ENCODE measurements at places on chromosomes 1 and 21.

DNA sequence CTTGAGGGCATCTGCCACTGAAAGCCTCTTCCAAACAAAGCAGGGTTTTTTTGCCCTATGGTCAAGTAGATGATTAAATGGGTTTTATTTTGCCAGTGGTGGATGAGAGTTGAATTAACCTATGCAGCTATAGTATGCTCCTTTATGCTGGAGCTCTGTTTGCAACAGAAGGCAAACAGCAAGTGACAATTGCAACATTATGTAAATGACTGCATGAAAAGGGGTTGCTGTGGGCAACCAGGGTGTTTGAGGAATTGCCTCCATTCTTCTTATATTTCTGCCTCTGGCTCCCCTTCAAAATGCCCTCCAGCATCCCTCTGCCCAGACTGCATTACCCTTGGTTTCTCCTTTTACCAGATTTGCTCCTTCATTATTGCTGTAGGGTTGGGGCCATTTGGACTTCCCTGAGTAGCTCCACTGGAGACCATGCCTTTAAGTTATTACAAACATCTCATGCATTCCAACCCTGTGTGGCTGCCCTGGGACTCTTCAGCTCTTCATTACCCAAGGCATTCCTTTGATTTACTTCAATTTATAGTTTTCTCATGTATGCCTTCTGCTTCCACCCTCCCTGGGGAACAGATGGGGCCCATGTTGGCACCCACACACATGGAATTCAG lies 398.4 kb downstream of the PRDM2 start:
- DNase-seq, result no peak

DNA sequence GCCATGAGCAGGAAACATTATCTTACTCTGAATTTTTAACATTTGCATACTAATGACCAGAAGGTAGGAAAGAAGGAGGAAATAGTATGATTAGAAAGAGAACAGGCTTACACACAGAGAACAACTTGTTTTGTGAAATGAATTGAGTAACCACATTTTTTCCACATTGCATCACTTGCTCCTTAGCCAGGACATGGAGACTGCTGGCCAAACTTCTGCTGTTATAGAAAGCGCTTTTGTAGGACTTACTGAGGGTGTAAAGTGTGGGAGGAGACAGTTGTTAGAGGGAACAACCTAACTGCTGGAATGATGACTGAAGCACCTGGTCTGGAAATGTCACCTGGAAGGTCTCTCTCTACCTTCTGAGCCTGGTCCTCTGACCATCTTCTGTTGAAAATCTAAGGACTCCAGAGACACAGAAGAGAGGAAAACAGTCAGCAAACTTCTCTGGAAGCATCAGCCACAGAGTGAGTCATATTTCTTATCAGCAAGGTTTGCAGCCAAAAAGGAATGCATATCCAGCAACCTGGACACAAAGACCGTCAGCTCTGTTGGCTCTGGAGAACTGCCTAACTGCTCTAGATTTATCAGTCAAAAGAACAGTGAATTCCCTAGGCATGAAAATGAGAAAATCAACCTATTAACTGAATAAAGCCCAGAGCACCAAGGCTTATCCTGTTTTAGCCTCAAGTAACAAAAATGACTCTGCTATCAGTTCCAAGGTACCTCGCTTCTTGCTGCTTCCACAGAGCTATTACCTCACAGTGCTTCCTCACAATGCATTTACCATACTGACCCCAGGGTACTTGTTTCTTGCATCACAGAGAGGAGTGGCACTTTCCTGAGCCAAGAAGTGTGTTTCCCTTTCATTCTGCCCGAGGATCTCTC lies 88.0 kb upstream of the SLFNL1 start:
- no peak for DNase-seq

DNA sequence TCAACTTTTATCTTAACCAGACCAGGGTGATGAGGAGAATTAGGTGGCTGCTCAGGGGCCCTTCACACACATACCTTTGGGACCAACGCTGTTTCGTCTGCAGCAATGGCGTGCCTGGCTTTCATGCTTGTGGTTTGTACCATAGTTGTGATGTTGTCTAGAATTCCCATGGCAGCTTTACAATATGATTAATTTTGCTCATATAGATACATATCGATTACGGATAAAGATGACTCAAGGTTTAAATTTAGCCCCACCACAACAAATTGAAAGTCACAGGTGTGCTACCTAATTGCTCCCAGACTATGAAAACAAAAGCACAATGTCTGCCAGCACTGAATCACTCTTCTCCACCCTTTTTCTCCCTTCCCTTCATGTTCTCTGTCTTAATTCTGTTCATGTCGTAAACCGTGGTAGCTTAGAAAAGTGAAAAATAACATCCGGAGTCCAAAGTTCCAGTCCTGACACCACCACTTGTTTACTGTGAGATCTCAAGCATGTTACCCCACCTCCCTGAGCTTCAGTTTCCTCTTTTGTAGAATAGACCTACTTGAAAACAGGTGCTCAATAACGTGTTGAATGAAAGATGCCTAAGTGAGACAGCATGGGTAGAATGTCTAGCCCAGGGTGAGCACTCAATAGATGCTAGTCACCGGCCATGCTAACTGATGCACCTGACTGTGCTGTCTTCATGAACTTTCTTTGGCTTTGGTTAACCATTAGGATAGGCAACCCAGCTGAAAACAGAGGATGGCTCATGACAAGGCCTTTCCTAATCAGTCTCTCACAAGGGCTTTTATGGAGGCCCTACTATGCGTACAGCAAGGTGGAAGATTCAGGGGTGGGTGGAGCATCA lies 22.1 kb upstream of the JUN start:
- no peak for DNase-seq

DNA sequence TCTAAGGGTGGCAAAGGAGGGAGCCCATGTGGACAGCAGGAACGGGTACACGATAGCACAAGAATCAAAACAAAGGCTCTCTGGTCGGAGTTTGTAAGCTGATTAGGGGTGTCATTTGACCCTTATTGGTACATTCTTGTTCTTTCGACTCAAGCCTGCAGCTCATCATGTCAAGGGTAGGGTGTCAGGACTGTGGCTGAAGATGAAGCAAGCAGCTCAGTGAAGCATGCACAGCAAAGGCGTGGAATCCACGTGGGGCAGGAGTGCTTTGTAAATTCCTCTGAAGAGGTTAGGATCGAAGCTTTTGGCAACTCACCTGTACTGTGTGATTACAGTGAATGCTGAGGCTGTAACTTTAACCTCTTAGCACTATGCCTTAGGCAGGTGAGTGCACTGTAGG lies 4.7 kb upstream of the ABCB10 start:
- no peak for DNase-seq

DNA sequence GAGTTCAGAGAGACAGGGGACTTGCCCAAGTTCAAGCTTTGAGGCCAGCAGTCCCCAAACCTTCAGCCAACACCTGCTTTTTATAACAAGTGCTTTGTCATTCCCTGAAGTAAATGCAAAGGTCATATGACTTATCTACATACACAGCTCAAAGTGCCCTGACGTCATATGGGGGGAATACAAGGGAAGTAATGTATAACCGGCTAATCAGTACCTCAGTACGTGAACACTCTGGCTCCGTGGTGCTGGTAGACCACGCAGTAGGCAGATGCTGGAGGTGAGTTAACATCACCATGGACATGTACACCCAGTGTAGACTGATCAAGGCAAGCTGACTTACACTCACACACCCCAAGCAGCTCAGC lies 60.0 kb downstream of the BACE2 start:
- DNase-seq, result no peak

GRCh38 chr1:160646180-160646579 lies 664 bp downstream of the SLAMF1 start:
- DNase-seq, result no peak

DNA sequence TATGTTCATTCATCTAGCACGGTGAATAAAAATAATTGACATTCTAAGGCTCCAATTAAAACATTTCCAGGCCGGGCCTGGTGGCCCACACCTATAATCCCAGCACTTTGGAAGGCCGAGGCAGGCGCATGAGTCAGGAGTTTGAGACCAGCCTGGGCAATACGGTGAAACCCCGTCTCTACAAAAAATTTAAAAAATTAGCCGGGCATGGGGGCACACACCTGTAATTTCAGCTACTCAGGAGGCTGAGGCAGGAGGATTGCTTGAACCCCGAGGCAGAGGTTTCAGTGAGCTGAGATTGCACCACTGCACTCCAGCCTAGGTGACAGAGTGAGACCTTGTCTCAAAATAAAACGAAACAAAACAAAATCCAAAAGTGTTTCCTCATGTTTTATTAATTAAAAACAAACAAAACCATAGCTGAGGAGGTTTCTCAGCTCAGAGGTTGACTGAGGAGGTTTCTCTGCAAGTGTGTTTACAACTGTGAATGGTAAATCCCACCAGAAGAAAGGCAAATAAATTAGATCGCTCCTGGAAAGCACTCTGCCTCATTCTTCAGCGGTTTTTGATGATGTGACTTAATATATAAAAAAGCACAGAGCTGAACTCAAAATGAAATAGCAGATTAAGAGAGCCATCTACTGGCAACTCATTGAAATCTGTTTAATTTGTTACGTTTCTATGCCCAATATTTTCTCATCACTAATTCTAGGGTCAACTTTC lies 37.7 kb upstream of the ATG4C start:
- DNase-seq, result peak; percentile 31

GRCh38 chr1:71780681-71781080 lies 501.7 kb downstream of the NEGR1 start:
- DNase-seq, result no peak

DNA sequence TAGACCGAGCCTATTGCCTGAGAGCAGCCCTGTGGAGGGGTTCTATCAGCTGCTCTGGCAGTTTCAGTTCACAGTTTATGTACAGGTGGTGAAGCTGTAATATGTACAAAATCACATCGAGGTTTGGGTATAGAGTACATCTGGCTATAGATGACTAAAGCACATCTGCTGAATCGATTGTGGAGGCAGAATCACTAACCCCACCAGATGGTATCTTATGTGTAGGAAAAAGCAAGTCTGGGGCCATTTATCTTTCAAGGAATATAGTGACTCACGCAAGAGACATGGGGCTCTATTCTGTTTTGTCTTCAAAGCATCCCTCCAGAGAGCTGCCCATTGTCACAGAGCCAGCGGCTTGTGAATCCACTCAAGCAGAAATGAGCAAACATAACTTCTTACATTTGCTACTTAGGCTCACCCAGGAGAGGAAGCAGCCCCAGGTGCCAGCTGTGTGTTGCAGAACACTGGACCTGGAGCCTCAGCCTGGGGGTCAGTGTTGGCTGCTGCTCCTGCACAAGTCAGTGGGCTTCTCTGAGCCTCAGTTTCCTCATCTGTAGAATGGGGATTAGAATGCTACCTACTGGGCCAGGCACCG lies 21.3 kb downstream of the MIIP start:
- DNase-seq, result peak; percentile 17

Measured in COR-L47 (cell line).